ENCODE measurements at places on chromosomes 2 and 18.
A peak's percentile ranks its signal among the peaks of the same experiment; 100 is the strongest.

DNA sequence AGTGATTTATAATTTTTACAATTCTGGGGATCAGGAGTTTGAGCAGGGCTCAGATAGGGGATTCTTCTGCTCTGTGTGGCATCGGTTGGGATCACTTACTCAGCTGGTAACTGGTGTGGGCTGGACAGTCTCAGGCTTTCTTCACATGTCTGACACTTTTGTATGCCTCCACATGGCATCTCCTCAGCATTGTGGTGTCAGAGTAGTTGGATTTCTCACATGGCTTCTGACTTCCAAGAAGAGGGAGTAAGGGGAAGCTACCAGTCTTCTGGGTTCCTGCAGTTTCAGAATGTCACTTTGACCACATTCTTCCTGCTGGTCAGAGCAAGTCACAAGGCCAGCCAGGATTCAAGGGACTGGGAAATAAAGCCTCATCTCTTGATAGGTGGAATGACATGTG is 55.6 kb downstream of the NCOA1 start:
- DNase-seq = no peak

- DNase-seq = no peak
Measured at GRCh38 chr2:18441583-18441982, 118.9 kb downstream of the RDH14 start.

DNA sequence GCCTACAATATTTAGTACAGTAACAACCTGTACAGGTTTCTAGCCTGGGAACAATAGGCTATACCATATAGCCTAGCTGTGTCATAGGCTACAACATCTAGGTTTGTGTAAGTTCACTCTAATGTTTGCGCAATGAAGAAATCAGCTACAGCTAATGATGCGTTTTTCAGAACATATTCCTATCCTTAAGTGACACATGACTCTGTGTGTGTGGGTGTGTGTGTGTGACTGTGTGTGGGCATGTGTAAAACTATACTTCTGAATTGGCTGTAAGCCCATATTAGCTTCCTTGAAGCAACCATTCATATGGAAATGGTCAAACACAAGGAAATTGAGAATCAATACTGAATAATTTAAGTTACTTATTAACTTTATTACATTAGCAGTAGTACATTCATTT is 120.8 kb upstream of the SULT1C3 start:
- no peak for DNase-seq

DNA sequence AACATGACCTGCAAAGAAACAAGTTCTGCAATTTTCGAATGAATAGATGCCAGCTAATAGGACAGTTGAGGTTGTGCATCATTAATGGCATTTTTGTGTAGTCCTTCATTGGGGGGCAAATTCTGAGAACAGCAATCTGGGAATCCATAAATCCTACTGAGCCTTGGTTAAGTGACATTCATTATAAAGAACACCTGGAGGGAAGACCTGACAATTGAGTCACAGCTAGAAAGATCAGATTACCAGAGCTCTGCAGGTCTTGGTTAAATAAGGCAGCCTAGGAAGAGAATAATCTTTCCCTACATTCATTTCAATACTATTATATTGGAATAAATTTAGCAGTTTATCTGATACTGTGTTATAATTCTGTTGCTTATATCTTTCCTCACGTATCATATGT is 14.3 kb downstream of the KCNH7 start:
- no peak for DNase-seq

- no peak for DNase-seq
Measured at GRCh38 chr2:169823996-169824372, 721 bp downstream of the METTL5 start.

DNA sequence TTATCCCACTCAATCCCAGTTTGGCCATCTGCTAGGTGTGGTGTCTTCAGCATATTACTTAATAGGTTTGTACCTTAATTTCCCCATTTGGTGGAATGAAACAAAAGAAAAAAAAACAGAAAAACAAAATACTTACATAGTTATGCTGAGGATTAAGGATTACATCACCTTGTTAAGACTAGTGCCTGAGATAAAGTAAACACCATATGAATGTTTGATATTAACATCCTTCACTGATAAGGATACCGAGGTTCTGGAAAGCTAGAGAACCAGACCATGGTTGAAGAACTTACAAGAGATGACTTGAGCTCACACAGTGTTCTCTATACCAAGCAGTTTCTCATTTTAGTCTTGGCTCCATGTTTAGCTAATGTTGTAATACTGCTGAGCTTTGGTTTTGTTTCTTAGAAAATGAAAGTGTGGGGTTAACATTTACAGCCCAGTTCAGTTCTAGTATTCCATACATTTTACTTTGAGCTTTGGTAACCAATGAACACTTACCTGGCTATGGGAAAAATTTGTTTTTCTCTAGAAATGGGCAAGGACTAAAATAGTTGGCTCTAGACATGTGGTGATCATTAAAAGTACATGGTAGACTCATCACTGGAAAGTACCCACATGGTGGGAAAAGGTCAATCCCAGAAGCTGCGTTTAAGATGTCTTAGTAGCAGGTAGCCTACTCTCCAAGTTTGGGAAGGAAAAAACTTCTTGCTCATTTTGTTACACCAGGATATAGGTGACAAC is 5.8 kb upstream of the GPD2 start:
- no peak for DNase-seq

DNA sequence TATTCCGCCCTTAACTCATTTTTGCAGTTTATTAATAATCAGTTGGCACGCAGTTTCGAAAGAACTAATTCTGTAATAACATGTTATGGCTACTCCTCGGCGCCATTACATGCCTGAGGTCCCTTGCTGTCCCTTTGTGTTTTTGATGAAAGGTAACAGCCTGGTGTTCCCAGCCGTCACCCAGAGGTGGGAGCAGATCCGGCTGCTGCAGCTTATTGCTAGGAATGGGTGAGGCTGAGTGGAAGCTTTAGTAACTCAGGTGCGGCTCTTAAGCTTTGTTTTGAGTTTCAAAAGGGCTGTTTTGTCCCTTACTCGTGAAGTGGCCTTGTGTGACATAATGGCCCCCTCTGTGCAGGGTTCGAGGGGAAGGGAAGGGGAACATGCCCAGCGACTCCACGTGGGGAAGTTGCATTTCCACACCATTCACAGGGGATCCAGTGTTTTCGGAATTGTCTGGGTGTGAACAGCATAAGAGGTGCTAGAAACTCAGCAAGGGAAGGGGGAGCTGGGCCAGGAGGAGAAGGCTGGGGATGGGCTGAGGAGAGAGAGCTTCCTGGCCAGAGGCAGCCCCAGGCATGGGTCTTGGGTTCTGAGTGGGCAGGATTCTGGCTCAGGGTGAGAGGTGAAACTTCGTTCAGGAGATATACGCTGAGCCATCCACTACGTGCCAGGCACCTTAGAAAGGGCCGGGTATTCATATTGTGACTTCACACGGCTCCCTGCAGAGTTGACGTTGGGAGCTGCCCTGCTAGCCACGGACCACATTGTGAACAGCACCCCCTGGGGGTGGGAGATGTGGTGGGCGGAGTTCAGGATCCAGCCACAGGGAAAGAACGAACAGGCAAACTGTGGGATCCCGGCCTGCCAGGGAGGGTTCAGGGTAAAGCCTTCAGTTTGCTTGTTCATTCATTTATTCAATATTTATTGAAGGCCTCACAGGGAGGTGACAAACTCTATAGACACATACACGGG is 84.4 kb downstream of the TGOLN2 start:
- DNase-seq = peak; percentile 27

DNA sequence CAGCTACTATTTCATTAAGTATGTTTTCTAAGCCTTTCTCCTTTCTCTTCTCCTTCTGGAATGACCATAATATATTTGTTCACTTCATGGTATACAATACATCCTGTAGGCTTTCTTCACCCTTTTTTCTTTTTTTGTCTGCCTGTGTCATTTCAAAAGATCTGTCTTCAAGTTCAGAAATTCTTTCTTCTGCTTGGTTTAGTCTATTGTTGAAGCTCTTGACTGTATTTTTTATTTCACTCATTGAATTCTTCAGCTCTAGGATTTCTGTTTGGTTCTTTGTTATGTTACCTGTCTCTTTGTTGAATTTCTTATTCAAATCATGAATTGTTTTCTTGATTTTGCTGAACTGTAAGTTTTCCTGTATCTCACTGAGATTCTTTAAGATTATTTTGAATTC is 109.9 kb downstream of the TMEM131 start:
- DNase-seq = no peak

DNA sequence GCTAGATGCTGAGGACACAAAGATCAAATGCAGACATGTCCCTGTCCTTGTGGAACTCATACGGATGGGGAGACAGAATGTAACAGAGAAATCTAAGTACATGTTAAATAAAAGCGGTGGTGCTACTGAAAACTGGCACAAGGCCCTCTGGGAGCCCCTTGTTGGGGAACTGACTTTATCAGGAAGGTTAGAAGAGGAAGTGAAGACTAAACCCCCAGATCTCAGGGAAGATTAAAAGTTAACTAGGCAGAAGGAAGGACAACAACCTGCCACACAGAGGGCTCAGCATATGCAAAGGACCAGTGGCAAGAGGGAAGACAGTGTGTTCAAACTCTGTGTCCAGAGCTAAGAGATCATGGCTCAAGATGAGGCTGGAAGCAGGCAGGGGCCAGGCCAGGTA is 4.8 kb downstream of the CACNB4 start:
- no peak for DNase-seq

GRCh38 chr2:189951791-189952535 is 110.6 kb downstream of the MSTN start:
- DNase-seq = no peak

- DNase-seq = no peak
Measured at GRCh38 chr2:241109210-241110088, 7.4 kb upstream of the MTERF4 start.

- no peak for DNase-seq
Measured at GRCh38 chr18:23170137-23170536, 34.9 kb downstream of the CABLES1 start.

- DNase-seq = peak; percentile 83
Measured at GRCh38 chr2:46187112-46187618, 110.0 kb upstream of the EPAS1 start.

- DNase-seq = no peak
Measured at GRCh38 chr2:240302933-240303595, 132.4 kb upstream of the GPC1 start.

DNA sequence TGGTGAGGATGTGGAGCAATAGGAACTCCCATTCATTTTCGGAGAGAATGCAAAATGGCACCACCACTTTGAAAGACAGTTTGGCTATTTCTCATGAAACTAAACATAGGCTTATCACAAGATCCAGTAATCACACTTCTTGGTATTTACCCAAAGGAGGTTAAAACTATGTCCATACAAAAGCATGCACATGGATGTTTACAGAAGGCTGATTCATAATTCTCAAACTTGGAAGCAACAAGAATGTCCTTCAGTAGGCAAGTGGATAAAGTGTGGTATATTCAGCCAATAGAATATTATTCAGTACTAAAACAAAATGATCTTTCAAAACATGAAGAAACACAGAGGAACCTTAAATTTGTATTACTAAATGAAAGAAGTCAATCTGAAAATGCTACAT is 440.6 kb downstream of the FBXO15 start:
- no peak for DNase-seq

DNA sequence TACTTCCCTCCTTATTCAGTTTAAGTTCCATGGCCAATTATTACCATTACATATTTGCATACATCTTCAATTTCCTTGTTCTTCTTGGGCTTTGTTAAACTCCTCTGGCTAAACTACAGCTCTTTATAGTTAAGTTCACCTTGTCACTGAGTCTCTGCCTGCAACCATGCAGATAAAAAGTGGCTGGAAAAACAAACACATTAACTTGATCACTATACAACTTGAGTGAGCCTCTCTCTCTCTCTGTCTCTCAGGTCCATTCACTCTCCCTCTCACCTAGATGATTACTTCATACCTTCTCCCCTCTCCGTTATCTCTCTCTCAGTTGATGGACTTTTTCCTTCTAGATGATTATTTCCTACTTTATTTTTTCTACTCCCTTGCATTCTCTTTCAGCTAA is 30.3 kb downstream of the GCFC2 start:
- no peak for DNase-seq

GRCh38 chr18:2223849-2224248 is 347.5 kb downstream of the METTL4 start:
- DNase-seq = no peak

- DNase-seq = no peak
Measured at GRCh38 chr18:55310863-55311262, 277.1 kb downstream of the TCF4 start.

- DNase-seq = no peak
Measured at GRCh38 chr2:238225911-238226697, 13.7 kb downstream of the HES6 start.

GRCh38 chr18:10499230-10499629 is 26.6 kb upstream of the NAPG start:
- DNase-seq = peak; percentile 50

DNA sequence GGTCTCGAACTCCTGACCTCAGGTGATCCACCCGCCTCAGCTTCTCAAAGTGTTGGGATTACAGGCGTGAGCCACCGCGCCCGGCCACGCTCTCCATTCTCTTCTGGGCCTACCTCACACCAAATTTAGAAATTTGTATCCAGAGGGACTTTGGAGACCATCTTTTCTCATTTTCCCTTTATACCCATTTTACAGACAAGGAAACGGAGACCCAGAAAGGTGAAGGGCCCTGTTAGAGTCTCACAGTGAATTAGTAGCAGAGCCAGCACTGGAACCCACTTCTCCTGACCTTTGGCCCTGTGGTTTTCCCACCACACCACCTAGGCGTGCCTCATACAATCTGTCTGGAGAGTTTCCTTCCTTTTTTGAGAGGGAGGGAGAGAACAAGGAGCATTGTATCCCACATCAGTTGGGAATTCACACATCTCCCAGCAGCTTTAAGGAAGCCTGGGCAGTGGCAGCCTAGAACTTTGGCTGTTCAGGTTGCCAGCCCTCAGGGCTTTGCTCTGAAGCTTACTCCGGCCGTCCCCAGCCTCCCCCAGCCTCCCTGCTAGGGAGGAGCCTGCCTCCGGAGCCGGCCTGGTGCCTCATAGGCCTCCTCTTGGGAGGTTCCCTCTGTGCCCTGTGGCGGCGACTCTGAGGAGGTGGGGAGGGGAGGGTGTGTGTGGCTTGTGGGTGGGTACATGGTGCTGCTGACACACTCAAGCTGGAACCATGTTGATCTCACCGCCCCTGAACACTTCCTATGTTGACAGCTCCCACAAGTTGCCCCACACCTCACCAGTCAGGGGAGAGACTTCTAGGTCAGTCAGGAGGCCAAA is 13.8 kb downstream of the FOSL2 start:
- peak; percentile 81 for DNase-seq

GRCh38 chr2:164816046-164816445 is 25.6 kb downstream of the COBLL1 start:
- no peak for DNase-seq

All from activated CD4-positive, alpha-beta T cell treated with anti-CD3 and anti-CD28 coated beads, Interleukin-10, Interleukin-2, amounts not matched to agents 100 ng/mL and 50 ng/mL, durations not matched to agents 16 hours and 8 hours (primary cell).